NCI-H460 (cell line): ENCODE measurements at places on chromosomes 2 and 18. TPM values are rescaled to one million over a fixed set of nuclear protein-coding genes. Genes with fewer than 3 reads are reported as not detected.

GRCh38 chr2:174924061-174924693 lies 81.0 kb downstream of the CHN1 start:
- no peak for DNase-seq

DNA sequence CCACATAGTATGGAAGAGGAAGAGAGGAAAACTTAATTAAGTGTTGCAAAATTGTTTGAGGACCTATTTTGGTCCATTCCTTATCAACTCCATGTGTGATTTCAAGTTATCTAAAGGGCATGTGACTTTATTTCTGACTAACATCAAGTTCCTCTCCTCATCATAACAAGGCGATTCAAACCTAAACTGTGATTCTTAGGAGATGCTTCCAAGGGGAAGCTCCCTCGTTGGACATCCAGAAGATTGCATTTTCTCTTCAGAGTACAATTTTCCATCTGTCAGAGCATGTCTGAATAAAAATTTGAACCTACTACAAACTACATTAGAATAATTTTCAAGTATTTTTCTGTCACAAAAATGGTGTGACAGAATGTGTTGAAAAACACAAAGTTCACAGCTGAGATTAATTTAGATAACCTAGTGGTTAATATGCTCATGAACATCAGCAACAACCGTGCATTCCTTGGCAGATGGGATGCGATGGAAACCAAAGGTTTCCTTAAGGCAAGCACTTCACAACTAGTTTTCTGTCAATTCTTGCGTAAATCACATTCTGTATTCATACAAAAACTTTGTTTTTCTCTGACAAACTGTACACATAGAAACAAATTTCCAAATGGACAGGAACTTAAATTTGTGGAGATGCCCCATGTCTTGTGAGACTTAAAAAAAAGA lies 4.2 kb downstream of the SFT2D3 start:
- no peak for DNase-seq

GRCh38 chr2:11681722-11682589 lies 12.0 kb upstream of the NTSR2 start:
- DNase-seq, result peak; percentile 19

GRCh38 chr18:55111271-55111670 lies 152.0 kb upstream of the CCDC68 start:
- no peak for DNase-seq

- no peak for DNase-seq
Measured at GRCh38 chr2:40404517-40404916, 47.4 kb downstream of the SLC8A1 start.

DNA sequence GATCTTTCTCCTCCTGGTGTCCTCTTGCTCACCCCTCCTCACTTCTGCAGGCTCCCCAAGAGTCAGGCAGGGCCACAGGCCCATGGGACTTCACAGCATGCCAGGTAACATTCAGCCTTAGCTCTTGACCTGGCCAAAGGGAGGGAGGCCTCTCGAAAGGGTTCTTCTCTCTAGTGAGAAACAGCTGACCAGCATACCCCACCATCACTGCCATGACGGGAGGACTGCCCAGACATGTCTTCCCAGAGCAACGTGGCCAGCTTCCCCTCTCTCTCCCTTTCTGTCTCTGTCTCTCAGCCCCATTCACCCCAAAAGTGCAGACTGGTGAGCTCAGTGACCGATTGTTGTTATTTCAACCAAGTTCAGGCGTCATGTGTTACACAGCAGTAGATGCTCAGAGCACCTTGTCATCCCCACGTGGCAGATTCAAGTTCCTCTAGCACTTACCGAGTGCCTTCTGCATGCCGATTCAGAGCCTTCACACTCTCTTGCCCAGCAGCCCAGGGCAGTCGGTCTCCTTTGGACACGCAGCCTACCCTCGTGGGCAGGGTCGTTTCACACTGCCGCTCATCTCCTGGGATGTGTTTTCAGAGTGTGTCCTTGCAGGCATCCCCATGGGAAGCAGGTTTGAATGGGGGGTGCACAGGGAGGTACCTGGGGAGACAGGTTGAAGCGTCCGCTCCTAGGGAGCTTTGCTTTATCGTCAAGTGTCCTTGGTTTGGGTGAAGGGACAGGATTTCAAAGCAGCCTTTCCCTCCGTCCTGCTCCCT lies 259.9 kb downstream of the NDUFA10 start:
- DNase-seq, result no peak

RFTN2 gene
- 0.20 and 0.87 TPM in 2 replicates for total RNA-seq

- peak; percentile 17 for DNase-seq
Measured at GRCh38 chr18:75070625-75071483, 138.1 kb downstream of the PTGR3 start.

DNA sequence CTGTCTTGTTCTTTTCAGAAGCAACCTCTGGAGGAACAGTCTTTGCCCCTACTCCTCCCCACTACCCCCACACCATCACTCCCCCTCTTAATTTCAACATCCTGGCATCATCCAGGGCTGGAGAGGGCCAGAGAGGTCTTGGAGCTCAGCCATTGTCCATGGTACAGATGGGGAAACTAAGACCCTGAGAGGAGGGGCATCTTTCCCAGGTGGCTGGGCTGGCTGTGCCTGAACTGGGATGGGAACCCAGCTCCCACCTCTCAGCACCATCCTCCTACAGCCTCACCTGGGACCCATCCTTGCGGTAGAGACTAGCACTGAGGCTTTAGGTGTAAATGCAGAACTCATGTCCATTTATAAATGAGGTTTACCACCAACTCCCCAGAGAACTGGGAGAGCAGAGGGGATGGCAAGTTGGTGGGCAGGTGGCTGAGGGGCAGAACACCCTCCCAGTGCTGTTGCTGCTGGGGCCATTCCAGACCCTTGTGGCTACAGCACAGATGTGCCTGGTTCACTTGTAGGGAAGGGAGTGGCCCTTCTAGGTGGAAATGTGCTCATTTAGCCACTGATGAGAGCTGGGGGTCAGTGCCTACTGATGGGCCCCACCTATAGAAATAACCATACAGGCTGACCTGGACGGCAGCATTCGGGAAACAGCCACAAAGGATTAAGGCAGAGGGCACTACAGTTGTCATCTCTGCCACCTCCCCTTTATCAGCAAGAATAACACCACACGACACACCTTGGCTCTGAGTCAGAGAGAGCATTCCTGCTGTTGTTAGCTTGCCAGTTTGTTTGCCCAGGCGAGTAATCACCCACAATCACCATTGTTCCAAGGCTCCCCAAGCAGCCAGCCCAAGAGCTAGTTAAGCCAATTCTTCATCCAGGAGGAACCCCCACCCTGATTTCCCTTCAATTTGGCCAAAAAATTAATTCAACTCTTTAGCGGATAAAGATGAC lies 2.1 kb downstream of the MLPH start:
- DNase-seq, result no peak

GRCh38 chr18:4573735-4574134 lies 118.6 kb upstream of the DLGAP1 start:
- DNase-seq, result no peak

C2orf72 gene
- total RNA-seq, result 1.1 and 2.0 TPM in 2 replicates

MOGAT1 gene
- not detected in 2 replicates for total RNA-seq
